ENCODE measurements at places on chromosomes 16 and 17.

GRCh38 chr17:27504188-27504995 lies 48.1 kb downstream of the KSR1 start:
- no peak for DNase-seq

DNA sequence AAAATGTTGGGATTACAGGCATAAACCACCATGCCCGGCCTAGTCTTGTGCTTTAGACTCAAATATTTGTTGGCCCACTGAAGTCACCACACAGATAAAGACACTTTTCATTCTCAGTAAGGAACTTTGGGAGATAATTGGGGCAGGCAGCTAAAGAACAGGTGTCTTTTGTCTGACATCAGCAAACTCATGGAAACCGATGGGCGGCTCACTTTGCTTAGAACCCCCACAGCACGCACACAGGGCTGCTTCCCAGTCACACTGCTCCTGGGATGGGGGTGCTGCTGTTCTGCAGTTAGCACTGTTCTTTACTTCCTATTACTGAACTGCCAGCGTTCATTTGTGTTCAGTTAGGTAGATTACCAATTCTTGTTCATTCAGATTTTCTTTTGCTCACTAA lies 18.0 kb upstream of the BRCA1 start:
- DNase-seq, result no peak

GRCh38 chr16:19805459-19806162 lies 79.0 kb downstream of the GPRC5B start:
- no peak for DNase-seq

GRCh38 chr17:77217123-77217522 lies 76.4 kb downstream of the SEC14L1 start:
- DNase-seq, result no peak

DNA sequence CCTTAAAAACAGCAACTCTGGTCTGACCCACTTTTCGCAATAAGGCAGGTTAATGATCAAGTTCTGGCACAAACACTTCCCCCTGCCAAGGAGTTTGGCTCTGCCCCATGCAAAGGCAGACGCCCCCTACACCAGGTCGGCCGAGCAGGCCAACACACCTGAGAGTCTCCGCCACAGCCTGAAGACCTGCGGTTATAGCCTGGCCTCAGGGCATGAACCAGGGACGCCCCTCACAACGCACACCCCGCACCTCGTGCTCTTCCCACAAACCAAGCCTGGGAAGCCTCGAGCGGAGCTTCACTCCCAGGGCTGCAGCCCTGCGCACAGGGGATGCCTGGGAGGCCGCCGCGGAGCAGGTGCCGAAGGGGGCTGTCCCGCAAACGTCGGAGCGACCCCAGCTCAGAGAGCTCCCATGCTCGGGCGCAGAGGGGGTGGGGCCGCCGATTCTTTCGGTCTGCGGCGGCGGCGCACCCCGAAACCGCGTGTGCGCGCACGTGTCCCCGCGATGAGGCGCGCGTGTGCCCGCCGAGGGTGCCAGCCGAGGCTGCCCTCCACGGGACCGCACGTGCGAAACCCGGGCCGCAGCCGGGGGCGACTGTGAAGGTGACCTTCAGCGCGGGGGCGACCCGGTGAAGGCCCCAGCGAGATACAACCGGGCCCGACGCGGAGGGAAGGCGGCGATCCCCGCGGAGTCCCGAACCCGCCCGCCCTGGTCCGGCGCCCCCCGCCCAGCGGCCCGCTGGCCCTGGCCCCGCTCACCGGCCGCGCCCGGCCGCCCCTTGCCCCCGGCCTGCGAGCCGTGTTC lies 559 bp downstream of the CLUH start:
- DNase-seq, result peak; percentile 19

DNA sequence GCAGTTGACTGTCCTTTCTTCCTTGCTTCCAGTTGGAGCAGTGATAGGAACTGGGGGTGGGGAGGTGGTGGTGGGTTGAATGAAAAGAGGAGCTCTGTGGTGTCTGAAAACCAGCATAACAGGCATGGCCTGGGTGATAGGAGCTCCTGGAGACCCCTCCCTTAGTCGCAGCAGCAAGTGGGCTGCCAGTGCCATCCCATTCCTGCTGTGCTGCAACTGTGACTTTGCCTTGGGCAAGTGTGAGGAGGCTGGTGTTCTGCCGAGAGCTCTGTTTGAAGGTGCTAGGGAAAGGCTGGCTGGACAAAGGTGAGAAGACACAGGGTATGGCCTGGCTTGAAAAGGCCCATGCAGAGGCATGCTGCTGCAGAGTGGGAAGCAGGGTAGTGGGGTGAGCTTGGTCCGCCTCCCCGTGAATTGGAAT lies 2.7 kb upstream of the CDK5R1 start:
- no peak for DNase-seq

GRCh38 chr16:83831456-83831987 lies 23.7 kb downstream of the HSBP1 start:
- DNase-seq, result no peak

- DNase-seq, result peak; percentile 53
Measured at GRCh38 chr17:51261024-51261963, 948 bp downstream of the UTP18 start.

- DNase-seq, result peak; percentile 41
Measured at GRCh38 chr16:19607616-19608280, 52.2 kb downstream of the VPS35L start.

DNA sequence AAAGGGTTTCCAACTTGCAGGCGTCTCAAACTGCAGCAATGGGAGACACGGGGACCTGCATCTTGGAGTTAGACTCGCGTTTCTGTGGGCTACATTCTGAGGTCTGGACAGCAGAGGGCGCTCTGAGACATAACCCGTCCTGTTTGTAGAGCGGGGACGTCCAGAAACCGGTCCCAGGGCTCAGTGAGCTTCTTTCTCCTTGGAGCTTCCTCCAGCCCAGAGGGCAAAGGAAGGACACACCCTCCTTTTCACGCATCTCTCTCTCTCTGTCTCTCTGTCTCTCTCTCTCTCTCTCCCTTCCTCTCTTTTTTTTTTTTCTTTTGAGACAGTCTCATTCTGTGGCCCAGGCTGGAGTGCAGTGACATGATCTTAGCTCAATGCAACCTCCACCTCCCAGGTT lies 19.8 kb downstream of the COX4I1 start:
- DNase-seq, result peak; percentile 77

DNA sequence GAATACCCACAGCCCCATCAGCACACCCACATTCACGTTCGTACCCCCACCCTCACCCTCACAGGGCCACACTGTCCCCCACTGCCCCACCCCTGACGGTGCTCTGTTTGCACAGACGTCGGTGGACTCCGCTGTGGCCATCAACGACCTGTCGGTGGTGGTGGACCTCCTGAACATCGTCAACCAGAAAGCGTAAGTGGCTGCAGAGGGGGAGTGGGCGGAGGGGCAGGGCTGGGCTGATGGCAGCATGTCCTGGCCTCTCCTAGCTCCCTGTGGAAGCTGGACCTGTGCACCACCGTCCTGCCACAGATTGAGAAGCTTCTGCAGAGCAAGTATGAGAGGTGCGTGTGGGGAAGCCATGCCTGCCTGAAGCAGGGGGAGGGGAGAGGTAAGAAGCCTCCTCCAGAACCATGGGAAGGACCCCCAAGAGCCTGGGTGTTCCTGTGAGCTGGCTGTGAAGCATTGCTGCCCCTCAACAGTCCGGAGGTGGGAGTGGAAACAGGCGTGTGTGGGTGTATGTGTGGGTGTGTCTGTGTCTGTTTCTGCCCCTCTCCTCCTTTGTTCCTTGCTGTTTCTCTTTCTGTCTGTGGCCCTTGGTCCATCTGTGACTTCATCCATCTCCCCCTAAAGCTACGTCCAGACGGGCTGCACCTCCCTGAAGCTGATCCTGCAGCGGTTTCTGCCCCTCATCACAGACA lies 20.3 kb downstream of the KATNB1 start:
- no peak for DNase-seq

GRCh38 chr17:19404264-19404663 lies 6.8 kb upstream of the RNF112 start:
- DNase-seq, result no peak

- DNase-seq, result no peak
Measured at GRCh38 chr17:16943541-16944333, 28.2 kb downstream of the TNFRSF13B start.

- DNase-seq, result peak; percentile 58
Measured at GRCh38 chr17:29140631-29141513, 39.3 kb downstream of the MYO18A start.

DNA sequence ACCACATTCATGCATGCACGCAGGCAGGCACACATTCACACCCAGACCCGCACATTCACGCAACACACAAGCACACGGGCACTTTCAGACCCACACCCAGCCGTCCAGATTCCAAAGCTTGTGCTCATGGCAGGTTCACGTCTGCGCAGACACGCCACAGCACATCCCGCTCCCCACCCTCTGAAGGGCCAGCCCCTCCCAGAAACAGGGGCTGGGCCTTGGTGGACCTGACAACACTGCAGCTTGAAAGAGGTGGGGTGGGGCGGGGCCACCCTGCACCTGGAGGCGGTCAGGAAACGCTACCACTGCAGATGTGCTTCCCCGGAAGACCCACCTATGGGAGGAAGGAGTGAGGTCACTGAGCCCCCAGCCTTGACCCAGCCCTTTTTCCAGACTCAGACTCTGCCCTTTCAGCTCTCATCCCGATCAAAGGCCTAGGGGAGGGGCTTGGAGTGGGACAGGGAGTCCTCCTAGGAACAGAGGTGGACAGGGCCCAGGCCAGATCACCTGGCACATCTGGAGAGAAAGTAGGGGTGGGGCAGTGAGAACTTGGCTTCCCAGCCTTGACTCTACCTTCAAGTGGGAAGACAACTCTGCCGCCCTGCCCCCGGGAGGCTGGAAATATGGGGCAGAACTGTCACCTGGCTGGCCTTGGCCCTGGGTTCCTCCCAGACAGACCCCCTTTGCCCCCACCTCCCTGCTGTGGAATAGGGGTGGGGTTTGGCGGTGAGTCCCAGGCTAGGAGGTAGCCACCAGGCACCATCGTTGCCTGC lies 11.0 kb downstream of the P3H4 start:
- no peak for DNase-seq

- DNase-seq, result no peak
Measured at GRCh38 chr17:10799407-10799806, 4.5 kb downstream of the TMEM238L start.

GRCh38 chr17:68460146-68460545 lies 2.9 kb upstream of the WIPI1 start:
- DNase-seq, result no peak

DNA sequence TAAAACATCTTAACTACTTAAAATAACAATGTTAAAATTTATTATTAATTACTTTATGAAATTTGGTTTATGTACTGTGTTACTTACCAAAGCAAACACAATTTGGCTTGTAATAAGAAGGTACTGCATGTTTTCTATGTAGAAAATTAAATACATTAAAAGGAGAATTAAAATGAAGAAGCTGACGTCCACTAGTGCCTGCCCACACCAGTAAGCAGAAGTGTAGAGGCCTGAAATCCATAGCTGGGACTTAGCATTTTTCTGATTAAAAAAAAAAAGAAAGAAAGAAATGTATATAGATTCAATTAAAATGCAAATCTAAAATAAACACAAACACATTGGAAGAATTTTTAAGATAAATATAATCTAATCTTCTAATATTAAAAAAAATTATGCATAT lies 35.8 kb upstream of the ABCA9 start:
- DNase-seq, result no peak

DNA sequence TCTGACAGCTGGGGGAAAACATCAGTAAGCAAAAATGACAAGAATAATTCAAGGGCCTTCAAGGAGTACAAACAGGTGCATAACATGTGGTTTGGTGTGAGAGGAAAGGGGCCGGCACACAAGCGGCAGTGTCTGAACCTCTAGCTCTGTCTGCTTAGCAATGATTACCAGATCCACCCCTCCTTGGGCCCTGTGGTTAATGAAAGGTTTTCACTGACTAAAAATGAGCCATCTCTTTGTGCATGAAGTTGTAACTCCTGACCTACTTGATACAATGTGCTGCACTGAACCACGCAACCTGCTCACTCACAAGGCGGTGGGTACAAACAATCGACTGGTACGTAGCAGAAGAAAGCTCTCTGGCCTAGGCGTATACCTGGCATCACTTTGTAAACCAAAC lies 15.1 kb downstream of the FAM117A start:
- no peak for DNase-seq

DNA sequence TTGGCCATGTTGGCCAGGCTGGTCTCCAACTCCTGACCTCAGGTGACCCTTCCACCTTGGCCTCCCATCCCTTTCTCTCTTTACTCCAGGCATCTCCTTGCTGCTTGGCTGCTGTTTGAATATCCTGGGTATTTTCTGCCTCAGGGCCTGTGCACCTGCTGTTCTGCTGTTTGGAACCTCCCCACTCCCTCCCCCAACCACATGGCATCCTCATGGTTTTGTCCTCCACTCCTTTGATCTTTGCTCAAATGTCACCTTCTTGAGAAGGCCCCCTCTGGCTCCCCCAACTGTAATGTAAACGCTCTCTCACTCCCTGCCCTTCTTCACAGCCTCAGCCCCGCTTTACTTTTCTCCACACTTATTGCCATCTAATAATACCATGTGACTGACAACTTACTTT lies 152.0 kb downstream of the GSG1L start:
- DNase-seq, result no peak

DNA sequence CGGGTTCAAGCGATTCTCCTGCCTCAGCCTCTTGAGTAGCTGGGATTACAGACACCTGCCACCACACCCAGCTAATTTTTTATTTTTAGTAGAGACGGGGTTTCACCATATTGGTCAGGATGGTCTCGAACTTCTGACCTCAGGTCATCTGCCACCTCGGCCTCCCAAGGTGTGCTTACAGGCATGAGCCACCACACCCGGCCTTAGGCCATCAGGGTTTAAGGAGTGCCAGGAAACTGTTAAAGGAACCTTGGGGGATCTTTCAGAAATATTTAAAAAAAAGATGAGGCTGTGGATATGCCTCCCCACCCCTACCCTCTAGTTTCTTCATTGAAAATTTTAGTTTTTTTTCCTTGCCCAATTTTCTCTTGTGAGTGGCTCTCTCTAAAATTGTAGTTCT lies 31.4 kb upstream of the UBE2G1 start:
- no peak for DNase-seq

- DNase-seq, result no peak
Measured at GRCh38 chr17:2750721-2751120, 1.3 kb upstream of the CCDC92B start.

GRCh38 chr16:28503470-28504259 lies 3.0 kb downstream of the IL27 start:
- no peak for DNase-seq

- no peak for DNase-seq
Measured at GRCh38 chr17:67051837-67052236, 7.5 kb downstream of the CACNG1 start.

DNA sequence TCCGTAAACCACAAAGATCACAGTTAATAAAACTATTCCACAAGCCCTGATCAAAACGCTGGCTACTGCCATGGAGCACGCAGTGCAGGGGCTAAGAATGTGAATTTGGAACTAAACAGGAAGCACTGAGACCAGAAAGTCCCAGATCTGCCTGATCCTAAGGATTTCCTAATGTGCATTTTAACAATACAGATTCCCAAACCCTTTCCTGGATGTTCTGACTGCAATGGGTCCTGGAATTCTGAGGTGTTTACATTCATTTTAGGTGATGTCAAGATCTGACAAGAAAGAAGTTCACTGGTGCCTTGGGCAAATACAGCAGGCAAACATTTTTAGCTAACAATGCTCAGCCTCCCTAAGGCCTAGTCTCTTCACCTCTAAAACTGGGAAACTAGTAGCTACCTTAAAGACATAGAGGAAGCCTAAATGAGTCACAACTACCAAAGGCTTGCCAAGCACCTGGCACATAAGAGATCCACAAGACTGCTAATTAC lies 10.3 kb downstream of the NSMCE1 start:
- peak; percentile 77 for DNase-seq
